Fibroblast of skin of right biceps (primary cell): ENCODE measurements at places on chromosomes 12 and 14.
A peak's percentile ranks its signal among the peaks of the same experiment; 100 is the strongest.

DNA sequence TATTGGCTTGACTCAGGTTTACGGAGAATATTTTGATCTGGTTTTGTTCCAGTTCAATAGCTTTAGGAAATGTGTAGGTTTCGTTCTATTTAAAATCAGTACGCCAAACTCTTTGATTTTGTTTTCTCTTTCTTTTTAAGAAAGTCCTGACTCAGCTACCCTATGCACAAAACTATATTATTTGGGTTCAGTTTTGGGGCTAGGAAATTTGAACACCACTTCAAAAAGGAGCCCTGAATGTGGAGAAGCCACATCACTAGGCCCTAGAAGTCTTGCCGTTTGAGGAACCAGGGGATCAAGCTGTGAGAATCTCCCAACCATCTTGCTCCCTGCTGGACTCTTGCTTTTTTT is 168.2 kb upstream of the BCL2L14 start:
- no peak for DNase-seq

DNA sequence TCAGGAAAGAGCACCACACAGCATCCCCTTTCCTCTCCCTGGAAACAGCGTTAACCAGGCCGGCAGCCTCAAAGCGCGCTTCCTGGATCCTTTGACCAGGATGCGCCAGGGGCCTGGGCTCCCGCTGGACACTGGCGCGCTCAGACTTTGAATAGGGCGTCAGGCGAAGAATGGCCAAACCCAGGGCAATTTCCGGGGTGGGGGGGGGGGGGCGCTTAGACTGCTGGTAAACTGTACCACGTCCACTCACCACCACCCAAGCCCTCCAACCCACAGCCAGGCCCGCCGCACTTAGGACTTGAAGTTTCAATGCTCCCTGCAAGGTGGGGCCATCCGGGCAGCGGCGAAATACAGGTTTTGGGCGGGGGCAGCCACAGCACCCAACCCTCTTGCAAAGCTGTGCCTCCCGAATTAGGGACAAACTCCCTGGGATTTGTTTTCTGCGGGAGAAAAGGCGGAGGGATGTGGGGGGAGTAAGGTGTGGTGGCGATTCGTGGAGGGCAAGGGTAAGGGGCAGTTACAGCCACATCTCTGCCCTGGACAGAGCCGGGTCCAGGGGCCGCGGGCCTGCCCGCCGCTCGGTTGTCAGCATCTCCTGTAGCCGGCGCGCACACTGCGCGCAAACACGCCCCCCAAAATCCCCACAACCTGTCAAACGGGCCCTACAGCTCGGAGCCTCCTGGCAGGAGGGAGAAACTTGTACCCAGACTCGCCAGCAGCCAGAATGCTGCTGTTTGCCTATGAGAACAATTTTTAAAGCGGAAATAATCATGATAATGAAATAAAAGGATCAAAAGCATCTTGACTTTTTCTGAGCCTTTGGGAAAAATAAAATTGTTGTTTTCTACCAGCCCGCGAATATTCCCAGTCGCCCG is 958 bp downstream of the RTN1 start:
- no peak for DNase-seq

GRCh38 chr14:31200702-31200990 is 6.9 kb downstream of the HECTD1 start:
- no peak for DNase-seq

DNA sequence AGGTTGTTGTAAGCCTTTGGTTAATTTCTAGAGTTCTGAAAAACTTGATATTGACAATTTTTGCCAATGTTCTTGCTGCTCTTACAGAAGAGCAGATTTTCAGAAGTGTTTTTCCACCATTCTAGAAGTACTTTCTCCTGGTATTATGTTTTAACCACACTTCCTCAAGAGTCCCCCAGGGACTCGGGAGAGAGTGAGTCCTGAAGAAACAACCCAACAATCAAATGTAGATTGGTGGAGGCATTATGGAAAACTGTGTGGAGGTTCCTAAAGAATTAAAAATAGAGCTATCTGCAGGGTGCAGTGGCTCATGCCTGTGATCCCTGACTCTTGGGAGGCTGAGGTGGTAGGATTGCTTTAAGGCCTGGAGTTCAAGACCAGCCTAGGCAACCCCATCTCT is 26.7 kb downstream of the OR10P1 start:
- DNase-seq = no peak

DNA sequence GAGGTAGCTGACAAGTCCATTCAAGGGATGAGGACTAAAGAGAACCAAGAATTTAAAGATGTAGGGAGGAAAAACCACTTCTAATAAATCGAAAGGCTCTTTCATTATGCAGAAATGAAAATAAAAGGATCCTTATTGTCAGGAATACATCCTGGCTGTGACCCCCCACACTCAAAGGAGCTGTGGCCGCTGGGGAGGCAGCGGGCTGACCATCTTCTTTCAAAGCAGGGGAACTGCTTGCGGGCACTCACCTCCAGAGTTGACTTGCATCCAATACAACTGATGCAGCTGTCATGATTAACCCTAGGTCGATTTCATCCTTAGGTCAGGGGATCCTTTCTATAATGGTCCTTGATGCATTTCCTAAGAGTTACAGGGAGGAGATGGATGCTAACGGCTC is 35.3 kb downstream of the TRAFD1 start:
- DNase-seq = no peak

DNA sequence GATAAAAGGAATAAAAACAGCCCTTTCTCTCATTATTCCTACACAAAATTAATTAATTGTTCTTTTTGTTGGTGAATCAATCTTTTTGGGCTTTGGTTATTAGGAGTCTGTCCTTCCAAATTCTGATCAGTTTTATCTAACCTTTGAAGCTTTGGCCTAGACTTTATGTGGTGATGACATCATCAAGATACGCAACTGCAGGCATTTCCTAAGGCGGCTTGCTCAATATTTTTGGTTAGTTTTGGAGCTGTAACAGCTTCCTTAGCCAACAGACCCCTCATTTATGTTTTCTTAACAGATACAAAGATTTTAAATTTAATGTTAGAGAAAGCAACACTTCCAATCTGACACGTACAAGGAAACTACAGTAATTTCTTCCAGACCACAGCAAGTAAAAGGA is 87.8 kb upstream of the PDE3A start:
- peak; percentile 12 for DNase-seq

GRCh38 chr14:92724516-92725340 is 23.7 kb downstream of the LGMN start:
- no peak for DNase-seq

GRCh38 chr12:39830852-39831520 is 211.4 kb upstream of the ABCD2 start:
- DNase-seq = no peak

DNA sequence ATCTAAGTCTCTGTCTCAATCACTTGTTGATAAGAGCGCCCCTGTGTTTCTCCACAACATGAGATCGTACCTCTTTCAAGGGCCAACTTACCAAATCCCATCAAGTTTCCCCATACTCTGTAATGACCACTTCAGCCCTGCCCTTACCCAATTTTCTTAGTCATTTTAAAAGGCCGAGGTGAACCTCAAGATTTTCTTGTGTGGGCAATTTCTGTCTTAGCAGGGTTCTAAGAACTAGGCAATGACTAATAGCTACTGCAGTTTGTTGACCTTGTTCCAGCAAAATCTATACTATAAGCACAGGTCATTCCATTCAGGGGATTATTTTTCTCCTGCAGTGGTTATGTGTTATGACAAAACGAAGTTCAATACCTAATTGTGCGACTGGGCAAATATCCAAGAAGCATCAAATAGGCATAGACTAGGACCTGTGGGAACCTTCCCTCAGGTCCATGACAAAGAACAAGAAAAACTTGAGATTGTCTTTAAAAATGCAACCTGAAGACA is 359.8 kb downstream of the PCNX1 start:
- DNase-seq = peak; percentile 67

DNA sequence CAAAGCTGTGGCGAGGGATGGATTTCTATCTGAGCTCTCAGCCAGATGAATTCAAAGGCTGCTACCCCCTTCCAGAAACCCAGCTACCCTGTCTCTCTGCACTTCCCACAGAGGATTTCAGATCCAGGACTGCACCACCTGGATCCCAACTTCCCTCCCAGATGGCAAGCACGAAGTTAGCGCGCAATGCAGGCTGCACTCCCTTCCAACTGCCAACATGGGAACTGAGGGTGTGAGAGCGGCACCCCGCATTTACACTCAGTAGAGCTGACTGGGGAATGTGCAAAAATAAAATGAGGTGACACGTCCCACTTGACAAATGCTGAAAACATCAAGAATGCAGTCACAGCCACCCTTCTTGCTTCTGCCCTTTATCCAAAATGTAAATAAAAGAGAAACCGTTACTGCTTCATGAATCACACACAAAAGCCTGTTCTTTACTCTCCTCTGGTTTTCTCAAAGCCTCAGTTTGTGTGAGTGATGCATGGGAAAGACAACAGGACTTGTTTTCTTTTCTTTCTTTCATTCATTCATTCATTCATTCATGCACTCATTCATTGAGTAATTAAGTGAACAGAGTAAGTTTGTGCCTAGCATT is 85.7 kb downstream of the ITPK1 start:
- no peak for DNase-seq

- DNase-seq = no peak
Measured at GRCh38 chr14:89912221-89912620, 42.3 kb downstream of the EFCAB11 start.

DNA sequence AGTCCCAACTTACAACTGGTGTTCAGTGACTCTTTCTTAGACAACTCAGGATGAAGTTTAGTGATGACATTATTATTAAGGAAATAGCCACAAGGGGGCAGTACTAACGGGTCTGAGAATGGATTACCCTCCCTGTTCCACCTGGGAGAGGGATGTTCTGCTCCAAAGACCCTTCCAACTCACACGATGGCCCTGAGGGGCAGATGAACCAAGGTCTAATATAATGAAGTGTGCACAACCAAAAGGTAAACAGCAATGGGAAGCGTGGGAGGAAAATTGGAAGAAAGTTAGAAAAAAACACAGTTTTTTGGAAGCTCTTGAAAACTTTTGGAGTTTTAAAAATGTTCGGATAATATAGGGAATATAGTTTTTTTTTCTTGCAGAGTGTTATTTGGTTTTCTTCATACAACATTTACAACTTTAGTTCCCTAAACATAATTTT is 24.0 kb downstream of the FGF6 start:
- peak; percentile 10 for DNase-seq

DNA sequence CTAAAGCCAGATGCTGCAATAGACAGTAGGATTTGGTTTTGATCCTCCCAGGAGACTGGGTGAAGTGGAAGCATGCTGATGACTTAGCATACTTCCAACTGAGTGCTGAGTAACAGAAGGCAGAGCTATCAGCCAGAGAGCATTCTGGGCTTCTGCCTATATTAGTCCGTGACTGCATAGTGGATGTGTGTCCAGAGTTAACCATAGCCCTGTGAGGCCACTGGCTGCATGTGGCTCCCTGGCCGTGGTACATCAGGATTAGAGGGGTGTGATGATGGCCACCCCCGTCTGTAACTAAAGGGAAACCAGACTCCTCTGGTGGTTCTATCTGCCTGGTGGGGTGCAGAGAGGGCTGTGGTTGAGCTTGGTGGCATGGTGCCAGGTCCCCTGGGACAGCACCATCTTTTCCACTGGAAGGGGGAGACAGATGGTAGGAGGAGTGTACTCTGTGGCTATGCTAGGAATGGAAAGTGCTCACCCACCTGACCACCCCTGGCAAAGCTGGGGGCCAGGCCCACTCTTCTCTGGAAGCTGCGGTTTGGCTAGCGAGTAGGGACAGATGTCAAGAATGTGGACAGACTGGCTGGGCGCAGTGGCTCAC is 27.4 kb downstream of the ABCD4 start:
- DNase-seq = peak; percentile 89

GRCh38 chr12:501722-502447 is 42.1 kb downstream of the B4GALNT3 start:
- DNase-seq = no peak

DNA sequence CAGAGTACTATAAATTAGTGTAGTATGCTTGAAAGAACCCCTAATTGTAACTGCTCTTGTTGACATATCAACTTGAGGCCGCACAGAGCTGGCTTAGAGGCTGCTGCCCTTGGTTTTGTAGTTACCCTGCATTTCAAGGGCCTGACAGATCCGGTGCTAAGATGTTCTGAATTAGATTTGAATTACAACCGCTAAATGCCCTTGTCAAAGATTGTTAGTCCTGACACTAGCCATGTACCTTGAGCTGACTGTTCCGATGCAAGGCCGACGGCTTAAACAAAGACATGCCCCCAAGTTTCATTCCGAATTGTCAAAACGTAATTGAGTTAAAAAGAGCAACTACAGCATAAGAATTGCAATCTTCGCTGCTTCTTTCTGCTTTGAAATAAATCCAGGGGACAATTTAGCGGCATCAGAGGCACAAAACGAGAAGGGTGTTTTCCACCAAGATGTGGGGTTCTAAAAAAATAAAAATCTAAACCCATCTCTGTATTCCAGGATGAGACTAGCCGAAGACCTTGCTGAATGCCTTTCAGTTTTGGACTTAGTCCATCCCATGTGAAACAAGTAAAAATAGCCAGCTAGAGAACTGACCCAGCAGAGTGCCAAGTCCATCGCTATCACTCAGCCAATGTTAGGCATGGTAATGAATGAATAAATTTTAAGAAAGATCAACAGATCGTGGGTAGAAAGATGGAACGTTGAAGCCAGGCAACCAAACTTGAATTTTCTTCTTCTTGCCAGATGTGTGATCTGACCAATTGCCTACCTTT is 148.7 kb downstream of the DICER1 start:
- DNase-seq = no peak

GRCh38 chr12:32161058-32161457 is 54.4 kb downstream of the BICD1 start:
- no peak for DNase-seq

GRCh38 chr14:68796418-68797101 is 3.7 kb upstream of the ZFP36L1 start:
- no peak for DNase-seq

GRCh38 chr12:93954166-93955112 is 193.9 kb upstream of the PLXNC1 start:
- DNase-seq = peak; percentile 34

GRCh38 chr14:104528496-104528895 is 51.1 kb upstream of the C14orf180 start:
- DNase-seq = no peak

GRCh38 chr14:32561520-32561919 is 232.4 kb downstream of the AKAP6 start:
- peak; percentile 91 for DNase-seq

DNA sequence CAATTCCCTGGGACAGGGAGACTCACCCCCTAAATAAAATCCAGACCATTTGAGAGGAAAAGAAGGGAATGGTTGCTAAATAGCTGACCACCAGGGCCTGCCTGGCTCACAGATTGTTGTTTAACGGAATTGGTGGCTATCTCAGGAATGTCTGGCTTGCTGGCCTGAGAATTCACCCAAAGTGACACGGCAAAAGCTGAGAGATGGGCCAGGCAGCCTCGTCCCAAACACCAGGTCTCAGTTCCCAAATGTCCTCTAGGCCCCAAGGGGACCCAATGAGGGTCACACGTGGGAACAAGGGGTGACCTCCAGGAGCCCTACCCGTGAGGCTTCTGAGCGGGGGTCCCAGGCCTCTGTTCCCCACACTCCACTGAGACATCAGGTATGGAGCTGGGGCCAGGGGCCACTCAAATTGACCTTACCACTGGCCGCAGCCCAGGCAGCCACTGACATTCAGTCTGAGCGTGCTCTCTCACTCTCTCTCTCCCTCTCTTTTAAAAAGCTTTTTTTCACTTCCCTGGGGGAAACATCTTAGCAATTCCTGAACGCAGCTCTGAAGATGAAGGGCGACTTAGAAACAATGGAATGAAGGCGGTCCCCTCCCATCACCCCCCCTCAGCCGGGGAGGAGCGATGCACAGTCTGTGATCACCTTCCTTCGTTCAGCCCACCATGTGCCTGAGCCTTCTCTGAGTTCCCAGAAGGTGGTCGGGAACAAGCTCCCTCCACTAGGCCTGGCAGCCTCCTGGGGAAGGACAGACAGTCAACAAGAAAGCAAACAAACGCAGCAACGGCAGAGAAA is 131.2 kb downstream of the SCARB1 start:
- no peak for DNase-seq
